ENCODE measurements at places on chromosomes 12 and 14.

GRCh38 chr14:92552066-92552465, 38.5 kb downstream of the RIN3 start:
- peak; percentile 75 for DNase-seq

- no peak for DNase-seq
These were observed 95.9 kb upstream of the DDHD1 start for GRCh38 chr14:53249059-53249458.

DNA sequence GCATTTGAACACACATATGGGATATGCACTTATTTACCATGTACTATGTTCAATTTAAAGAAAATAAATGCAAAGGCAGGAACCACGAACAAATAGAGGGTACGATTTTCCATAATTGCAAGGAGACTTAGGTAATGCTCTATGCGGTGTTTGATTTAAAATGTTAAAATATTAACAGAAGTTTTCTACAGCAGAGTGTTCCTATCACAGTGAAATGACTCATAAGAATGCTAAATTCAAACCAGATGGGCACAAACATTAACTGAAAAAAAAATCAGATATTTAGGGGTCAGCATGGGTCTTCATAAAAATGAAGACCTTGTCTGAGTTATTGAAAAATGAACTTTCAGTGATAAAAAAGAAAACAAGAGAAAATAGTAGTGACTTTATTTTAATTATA, 65.4 kb downstream of the LLPH start:
- DNase-seq: no peak

DNA sequence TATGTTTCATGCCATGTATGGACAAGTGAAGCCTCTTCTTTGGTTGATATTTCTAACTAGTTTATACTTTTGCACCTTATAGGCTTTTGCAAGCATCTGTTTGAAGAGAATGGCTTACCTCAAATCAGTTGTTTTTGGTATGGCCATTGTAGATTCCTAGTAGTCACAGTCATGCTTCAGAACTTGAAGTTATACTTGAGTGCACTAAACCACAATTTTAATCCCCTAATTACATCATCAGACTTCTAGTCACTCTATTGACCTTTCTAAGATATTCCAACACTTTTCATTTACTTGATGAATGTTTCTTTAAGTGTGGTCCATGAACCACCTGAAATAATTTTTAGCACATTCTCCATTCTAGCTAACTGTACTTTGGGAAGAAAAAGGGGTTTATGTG, 18.6 kb upstream of the KLRB1 start:
- DNase-seq: no peak

- DNase-seq: no peak
These were observed 847 bp downstream of the CCDC59 start for GRCh38 chr12:82357340-82357739.

GRCh38 chr12:43882578-43883178, 46.8 kb downstream of the TMEM117 start:
- DNase-seq: peak; percentile 74

DNA sequence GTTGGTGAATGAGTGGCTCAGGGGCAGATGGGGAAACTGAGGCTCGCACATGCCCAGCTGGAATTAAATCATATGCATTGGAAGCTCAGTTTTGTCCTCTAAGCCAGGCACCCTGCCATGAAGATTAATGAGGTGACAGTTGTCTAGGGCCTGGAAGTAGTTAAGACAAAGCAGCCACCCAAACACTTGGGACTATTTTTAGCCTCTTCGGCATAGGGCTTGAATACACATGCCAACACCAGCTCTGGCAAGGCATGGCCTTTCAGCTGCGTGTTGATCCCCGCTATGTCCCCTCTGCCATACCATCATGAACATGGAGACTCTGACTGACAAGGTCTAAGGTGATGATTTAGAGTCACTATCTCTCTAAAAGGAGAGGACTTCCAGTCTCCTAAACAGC, 250.2 kb downstream of the KSR2 start:
- no peak for DNase-seq

GRCh38 chr12:5840944-5841343, 104.1 kb downstream of the ANO2 start:
- no peak for DNase-seq
